Dermis microvascular lymphatic vessel endothelial cell (primary cell): ENCODE measurements at places on chromosomes 11 and 22. TPM values are rescaled to one million over a fixed set of nuclear protein-coding genes. Genes with fewer than 3 reads are reported as not detected.

DNA sequence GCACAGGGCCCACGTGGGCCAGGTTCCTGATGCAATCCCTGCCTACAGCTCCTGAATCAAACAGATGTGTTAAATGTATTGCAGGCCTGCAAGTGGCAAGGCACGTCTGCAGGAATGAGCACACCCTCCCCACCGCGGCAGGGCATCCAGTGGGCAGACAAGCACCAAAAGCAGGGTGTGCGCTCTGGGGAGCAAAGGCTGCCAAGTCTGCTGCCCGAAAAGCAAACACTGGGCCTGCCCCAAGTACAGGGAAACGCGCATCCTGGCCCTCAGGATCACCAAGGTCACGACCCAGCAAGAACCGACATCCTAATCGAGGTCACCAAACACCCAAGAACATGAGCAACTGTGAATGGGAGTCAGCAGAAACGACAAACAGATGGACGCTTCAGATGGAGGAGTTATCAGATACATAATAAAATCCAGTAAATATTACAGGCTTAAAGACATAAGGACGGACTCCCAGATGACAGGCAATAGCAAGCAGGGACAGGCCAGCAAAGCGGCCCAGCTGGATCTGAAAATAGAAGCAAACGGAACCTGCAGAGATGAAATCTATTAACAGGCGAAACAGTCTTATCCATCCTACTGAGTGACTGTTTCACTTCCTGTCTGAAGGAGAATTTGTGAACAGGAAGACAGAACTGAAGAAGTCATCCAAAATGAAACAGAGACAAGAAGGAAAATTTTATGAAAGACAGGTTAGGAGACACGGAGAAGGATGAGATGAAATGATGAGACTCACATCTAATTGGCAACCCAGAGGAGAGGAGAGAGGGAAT, 26.7 kb downstream of the CARS1 start:
- DNase-seq: no peak

DNA sequence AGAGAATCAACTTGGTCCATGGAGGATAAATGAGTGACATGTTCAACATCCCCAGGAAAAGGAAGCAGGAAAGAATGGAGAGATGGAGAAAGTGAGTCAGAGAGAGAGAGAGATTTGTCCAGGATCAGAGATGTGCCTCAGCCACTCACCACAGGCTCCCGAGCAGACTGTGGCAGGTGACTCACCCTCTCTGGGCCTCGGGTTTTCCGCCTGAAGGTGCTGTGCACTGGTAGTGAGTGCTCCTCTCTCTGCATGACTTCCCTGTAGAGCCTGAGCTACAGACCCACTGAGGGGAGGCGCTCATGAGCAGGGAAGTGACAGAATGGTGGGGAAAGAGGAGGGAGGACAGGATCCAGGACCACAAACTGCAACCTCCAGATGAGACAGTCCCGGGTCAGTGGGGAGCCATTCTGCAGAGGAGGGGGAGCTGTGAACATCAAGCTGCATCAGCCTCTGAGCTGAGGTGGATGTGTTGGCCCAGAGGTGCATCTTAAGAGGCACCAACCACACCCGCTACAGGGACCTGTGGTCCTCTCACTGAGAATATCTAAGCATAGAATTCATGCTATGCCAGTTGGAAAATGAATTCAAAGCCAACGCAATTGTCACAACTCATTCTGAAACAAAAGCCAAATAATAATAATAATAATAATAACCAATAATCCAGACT, 433.4 kb downstream of the BRD1 start:
- DNase-seq: no peak

DNA sequence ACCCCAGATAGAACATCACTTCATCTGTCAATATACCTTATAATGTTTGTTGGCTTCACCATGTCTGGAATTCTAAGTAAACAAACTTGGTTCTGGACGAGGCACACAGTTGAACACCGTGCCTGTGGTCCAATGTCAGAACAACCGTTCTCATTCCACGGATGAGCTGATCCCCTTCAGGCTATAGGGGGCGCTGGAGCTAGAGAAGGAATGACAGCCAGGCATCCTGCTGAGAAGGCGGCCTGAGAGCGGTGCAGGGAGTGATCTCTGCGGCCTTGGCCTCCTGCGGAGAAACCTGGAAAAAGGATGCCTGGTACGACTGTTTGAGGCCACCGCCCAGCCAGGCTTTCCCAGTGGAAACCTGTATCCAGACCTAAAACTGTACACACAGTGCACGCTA, 48.7 kb downstream of the FDX1 start:
- no peak for DNase-seq

DNA sequence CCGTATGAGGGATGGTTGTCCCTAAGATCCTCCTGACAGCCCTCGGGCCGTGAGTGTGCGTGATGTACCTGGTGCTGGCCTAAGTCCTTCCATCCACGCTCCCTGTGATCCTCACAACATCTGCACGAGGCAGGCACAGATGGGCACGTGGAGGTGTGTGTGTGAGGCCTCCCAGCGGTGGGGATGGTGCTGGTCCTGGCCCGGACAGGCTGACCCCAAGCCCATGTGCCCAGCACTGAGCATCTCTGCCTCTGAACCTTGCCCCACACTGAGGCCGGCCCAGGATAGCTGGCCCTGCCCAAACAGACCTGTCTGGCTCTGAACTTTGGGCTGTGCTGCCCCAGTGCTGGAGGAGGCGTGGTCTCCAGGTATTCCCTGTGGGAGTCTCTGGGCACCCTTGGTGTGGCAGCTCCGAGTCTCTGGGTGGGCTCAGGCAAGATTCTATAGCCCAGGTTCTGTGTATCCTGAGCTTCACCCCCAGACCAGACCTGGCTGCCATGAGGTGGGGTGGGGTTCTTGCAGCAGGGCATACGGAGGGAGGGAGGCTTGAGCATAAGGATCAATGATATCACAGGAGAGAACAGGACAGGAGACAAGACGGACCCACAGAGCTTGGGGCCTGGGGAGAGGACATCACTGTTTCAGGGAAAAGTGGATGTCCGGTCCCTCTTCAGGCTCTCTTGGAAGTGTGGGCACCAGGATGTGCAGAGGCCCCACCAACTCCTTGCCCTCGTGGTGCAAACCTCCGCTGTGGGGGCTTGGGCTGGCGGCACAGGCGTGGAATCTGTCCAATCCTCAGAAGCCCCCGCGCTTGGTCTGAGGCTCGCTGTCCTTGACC, 881.8 kb downstream of the BRD1 start:
- no peak for DNase-seq

- DNase-seq: no peak
Measured at GRCh38 chr11:111882202-111882601, 2.9 kb downstream of the CFAP68 start.

GRCh38 chr11:68812526-68812925, 29.2 kb downstream of the CPT1A start:
- no peak for DNase-seq

- no peak for DNase-seq
Measured at GRCh38 chr11:1041936-1042608, 5.6 kb upstream of the MUC6 start.

DNA sequence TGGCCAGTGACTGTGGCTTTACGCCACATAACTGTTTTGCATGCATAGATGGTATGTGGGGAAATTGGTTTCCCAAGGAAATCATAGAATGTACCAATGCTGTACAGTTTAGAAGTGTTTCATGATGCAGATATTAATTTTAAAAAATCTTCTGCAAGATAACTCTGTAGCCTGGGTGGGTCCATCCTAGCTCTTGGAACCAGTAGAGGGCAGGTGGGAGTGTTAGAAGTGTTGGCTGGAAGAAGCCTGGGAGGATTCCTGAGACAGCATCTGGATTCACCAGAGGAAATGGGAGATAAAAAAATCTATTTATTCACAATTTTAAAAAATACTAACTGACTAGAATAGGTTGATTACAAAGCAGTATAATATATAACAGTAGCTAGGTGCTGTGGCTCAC, 139.9 kb upstream of the GRIA4 start:
- DNase-seq: no peak

DNA sequence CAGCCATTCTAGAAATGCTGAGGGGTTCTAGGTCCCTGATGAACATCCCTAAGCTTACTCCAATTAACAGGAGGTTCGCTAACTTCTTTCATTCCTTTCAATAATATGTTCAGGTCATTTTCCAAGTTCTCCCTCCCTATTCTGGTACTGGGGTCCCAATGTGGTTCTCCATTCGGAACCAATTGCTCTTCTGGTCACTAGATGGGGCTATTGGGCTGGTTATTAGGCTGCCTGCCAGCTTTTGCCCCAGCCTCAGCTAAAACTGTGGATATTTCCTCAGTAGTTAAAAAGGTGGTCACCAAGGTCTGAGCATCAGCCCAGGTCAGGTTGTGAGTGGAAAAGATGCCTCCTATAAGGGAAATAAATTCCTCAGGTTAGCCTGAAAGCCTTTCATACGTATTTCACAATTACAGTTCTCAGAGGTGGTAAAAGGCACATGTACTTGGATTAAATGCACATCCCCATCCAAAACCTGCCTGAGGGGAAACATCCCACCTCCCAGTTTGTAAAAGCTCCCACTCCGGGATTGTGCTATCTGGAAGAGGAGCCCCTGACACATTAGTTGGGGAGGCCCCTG, 161.1 kb upstream of the CCDC179 start:
- DNase-seq: peak; percentile 34

DNA sequence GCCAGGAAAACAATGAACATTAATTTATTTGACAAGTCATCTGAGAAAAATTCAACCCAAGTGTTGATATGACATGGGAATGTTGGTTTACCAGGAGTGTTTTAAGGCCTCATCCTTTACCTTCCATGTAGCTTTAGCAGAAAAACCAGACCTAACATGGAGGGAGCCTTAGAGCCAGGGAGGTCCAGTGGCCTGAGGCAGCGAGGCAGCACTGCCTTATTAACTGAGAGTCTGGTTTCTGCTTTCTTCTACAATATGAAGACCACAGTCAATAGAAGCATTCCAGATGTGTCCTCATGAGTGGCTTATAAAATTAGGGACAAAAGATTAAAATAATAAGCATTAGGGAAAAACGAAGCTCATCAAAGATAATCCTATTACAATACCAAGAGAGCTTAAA, 61.5 kb downstream of the DKK3 start:
- no peak for DNase-seq

DNA sequence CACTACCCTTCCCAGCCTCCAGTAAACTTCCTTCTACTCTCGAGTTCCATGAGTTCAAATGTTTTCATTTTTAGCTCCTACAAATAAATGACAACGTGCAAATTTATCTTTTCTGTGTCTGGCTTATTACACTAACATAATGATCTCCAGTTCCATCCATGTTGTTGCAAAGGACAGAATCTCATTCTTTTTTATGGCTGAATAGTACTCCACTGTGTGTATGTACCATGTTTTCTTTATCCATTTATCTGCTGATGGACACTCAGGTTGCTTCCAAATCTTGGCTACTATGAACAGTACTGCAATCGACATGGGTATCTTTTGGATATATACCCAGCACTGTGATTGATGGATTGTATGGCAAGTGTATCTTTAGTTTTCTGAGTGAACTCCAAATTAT, 34.5 kb downstream of the FCHSD2 start:
- DNase-seq: no peak

DNA sequence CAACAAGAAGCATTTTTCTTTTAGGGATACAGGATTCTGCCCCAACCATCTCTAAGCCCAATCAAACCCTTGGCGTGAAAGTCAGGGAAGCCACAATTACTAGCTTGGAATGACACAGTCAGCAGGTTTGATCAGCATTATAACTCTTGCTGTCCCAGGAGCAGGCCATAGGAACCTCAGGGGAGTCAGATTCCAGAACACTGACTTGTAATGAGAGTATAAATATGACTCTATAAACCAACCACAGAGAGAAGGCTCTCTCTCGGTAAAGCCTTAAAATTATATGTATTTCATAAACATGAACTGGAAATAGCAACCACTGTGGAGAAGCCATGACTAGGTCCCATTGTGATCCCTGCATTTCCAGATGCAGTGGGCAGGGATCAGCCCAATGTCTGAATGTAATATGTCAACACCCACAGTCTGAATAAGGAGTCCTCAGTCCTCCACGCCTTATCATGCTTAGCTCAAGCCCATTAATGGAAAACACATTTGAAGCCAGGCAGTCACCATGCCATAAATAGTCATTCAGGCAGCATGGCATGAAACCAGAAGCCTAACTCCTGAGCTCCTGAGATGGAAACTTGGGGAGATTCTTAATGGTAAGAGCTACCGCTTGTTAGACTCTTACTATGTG, 99.1 kb upstream of the MTNR1B start:
- no peak for DNase-seq

DNA sequence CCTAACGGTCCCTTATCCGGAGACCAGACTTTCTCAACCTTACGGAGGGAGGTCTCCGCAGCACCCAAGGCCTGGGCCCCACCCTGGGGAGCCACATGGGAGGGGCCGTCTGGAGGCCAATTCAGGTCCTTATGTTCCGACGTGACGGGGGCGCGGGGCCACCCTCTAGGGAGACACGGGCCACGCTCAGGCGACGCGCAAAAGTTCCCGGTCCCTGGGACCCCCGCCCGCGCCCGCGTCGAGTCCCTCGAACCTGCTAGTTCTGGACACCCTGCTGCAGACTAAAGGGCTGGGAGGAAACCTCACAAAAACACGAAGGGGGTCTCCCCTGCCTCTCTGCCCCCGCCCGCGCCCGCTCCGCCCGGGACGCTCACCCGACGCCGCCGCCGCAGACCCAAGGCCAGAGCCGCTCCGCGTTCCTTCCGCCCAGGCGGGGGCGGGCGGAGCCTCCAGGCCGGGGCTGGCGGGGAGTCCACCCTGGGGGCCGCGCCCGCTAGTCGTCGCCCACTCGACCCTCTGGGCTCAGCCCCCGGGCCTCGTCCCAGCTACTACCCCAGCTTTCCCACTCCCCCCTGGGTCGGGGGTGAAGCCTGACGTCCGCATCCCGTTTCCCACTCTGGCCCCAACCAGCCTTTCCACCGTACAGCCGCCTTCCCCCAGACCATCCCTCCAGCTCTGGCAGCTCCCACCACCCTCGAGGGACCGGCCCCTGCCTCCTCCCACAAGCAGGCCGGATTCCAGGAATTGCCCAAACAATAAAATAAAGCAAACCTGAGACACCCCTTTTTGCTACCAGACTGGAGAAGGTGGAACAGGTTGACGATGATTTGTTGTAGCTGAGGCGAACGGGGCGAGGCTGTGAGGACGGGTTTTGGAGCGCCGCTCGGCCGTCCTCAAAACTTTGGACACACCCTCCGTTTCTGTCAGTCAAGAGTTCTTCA, 2.7 kb downstream of the RNH1 start:
- DNase-seq: no peak

Gene ZNF214
- total RNA-seq: 0.38 and 0.77 TPM in 2 replicates

Gene HPS5
- 18.0 and 19.0 TPM in 2 replicates for total RNA-seq

Gene MIAT
- 0.13 and 0.38 TPM in 2 replicates for total RNA-seq

Gene PPFIBP2
- total RNA-seq: 1.7 and 4.6 TPM in 2 replicates

Gene TEAD1
- 17.3 and 26.9 TPM in 2 replicates for total RNA-seq

Gene MPPED2
- total RNA-seq: 0.39 and 0.76 TPM in 2 replicates
